ENCODE measurements at places on chromosomes 1 and 21. TPM values are rescaled to one million over a fixed set of nuclear protein-coding genes. Genes with fewer than 3 reads are reported as not detected.
A peak's percentile ranks its signal among the peaks of the same experiment; 100 is the strongest.

DNA sequence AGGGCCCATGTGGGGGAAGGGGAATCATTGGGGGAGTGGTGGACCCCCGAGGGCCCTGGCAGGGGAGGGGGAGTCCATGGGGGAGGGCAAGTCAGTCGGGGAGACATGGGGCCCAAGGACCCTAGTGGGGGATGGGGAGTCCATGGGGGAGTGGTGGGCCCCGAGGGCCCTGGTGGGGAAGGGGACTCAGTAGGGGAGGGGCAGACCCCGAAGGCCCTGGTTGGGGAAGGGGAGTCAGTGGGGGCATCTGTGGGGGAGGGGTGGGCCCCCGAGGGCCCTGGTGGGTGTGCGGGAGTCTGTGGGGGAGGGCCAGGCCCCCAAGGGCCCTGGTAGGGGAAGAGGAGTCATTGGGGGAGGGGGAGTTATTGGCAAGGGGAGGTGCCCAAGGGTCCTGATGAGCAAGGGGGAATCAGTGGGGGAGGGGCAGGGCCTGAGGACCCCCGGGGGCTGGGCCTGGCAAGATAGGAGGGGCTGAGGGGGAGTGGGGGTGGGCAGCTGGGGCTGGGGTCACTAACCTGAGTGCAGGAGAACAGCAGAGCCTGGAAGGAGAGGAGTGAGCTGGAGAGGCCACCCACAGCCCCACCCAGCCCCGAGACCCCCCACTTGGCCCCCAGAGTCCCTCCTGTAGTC lies 2.1 kb downstream of the MXRA8 start:
- peak overlapping the region; percentile 78 for H3K4me3 ChIP-seq
- no peak for DNase-seq
- peaks cover 43% of the 10 kb centered on the region for H3K4me1 ChIP-seq
- peaks cover 4% of the 10 kb centered on the region for H3K27me3 ChIP-seq

DNA sequence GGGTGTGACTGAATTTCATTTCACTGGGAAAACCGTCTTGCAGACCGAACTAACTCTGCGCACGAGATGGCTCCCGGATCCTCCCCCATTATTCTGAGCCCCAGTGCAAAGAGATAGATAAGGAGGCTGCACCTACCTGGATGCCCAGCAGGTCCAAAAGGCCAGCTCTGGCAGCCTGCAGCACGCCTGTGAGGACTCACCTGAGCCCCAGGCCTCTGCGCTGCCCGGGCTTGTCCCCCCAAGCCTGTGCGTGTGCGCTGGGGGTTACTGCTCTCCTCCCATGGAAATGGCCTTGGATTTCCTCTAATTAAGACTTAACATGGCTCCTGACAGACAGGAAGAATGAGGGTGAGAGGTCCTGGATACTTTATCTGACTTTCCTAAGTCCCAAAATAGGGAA lies 83.4 kb downstream of the MDM4 start:
- H3K4me3 ChIP-seq, result no peak overlapping the region
- DNase-seq, result no peak
- H3K27ac ChIP-seq, result no peak overlapping the region
- H3K4me1 ChIP-seq, result peaks cover 4% of the 10 kb centered on the region

Gene KIF17
- total RNA-seq, result 0.86 TPM

Gene RNPC3
- 30.0 TPM for total RNA-seq

- H3K4me3 ChIP-seq, result peak overlapping the region; percentile 74
- H3K27me3 ChIP-seq, result no peaks in the 10 kb centered on the region
- peak; percentile 80 for DNase-seq
- peaks cover 48% of the 10 kb centered on the region for H3K4me1 ChIP-seq
- peak overlapping the region; percentile 93 for H3K27ac ChIP-seq
- no peaks in the 10 kb centered on the region for H3K36me3 ChIP-seq
These were observed 543 bp upstream of the EPHB2 start for GRCh38 chr1:22709891-22710700.
